HL-60 (cell line): ENCODE measurements at places on chromosomes 3 and 15.
A peak's percentile ranks its signal among the peaks of the same experiment; 100 is the strongest.

DNA sequence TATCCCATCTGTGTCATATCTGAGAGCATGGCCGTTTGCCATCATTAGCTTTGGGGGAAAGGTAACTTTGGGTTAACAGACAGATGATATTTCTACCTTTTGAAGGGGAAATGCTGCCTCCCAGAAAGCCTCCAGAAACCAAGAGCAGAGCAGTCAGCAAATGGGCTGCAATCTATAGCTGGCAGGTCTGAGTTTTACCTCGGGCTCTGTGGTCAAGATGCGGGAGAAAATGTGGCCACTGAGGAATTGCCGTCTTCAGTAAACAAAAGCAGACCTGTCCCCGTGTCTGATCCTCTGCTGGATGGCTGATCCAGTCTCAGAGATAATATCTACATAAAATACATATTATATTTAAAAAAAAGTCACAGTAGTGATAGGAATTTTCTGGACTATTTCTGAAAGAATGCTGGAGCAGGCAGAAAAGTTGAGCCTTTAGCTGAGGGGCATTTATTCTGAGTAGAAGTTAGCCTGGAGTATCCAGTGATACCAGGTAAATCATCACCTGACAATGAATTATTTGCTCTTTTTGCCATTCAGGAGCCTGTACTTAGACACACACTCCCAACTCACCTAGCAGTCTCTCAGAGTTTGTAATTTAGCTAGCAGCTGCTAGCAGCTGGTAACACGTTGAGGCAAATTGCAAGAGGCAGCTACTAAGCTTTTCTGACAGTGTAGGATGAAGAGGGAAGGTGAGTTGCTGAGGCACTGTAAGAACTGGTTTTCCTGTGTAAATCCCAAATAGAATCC is 285.3 kb upstream of the RARB start:
- DNase-seq, result no peak

DNA sequence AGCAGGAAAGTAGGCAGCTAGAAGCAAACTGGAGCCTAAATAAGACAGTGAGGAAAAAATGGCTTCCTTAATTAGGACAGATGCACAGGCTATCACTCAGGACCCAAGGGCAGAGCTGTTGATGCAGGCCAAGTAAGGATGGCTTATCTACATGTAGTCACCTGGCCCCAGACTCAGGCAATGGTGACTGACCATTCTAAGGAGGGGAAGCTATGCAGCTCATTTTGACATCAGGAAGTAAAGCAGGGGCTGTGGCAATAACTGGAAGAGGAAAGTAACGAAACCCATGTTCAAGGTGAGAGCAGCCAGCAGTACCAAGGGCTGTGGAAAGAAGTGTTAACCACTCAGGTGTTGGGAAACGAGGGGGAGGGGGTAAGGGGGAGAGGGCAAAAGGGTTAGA is 16.2 kb downstream of the ACAD11 start:
- no peak for DNase-seq

DNA sequence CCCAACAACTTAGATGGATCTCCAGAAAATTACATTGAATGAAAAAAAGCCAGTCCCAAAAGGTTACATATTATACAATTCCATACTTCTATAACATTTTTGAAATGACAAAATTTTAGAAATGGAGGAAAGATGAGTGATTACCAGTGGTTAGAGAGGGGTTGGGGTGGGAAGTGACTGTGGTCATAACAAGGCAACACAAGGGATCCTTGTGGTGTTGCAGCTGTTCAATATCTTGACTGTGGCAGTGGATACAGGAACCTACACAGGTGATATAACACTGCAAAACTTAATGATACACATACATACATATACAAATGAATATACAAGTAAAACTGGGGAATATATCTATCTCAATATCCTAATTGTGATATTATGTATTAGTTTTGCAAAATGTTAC is 9.6 kb downstream of the GOLGB1 start:
- no peak for DNase-seq

DNA sequence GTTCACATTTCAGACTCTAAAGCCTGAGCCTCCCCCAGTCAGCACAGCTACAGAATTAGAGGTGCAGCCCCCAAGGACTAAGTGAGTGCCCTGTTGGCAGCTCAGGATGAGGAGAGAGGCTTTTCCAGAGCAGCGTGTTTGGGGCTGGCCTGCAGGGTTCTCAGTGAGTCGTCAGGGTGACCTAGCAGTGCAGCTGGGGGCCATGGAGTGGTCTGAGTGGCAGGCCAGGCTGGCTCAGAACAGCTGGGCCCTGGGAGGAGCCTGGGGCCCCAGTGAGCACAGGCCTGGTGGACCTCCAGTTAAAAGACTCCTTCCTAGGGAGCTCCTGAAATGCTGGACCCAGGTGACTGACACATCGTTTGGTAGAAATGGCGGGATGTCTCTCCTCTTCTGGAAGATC is 108.3 kb downstream of the SLC49A4 start:
- no peak for DNase-seq

- DNase-seq, result peak; percentile 85
These were observed 27.0 kb downstream of the TM2D3 start for GRCh38 chr15:101625184-101625583.

GRCh38 chr15:48477795-48478360 is 146.6 kb downstream of the DUT start:
- no peak for DNase-seq

GRCh38 chr3:5084224-5084623 is 37.9 kb upstream of the ARL8B start:
- no peak for DNase-seq

DNA sequence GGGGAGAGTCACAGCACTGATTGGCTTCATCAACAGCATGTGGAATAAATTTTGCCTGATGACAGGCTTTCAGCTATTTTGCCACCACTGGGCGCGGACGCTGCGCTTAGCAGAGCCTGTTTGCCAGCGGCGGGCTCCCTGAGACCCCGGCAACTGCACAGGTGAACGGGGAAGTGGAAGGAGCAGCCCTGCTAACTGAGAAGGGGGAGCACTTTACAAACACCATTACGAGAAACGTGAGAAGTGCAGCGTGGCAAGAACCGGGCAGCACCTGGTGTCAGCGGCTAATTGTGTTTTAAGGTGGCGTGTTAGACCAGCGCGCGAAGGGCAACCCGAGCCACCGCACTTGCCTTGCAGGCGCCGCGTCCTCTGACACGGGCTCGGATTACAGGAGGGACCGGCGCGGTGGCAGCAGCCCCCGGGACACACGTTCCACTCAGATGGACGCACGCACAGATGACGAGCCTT is 307.8 kb upstream of the ARRDC4 start:
- DNase-seq, result peak; percentile 9

DNA sequence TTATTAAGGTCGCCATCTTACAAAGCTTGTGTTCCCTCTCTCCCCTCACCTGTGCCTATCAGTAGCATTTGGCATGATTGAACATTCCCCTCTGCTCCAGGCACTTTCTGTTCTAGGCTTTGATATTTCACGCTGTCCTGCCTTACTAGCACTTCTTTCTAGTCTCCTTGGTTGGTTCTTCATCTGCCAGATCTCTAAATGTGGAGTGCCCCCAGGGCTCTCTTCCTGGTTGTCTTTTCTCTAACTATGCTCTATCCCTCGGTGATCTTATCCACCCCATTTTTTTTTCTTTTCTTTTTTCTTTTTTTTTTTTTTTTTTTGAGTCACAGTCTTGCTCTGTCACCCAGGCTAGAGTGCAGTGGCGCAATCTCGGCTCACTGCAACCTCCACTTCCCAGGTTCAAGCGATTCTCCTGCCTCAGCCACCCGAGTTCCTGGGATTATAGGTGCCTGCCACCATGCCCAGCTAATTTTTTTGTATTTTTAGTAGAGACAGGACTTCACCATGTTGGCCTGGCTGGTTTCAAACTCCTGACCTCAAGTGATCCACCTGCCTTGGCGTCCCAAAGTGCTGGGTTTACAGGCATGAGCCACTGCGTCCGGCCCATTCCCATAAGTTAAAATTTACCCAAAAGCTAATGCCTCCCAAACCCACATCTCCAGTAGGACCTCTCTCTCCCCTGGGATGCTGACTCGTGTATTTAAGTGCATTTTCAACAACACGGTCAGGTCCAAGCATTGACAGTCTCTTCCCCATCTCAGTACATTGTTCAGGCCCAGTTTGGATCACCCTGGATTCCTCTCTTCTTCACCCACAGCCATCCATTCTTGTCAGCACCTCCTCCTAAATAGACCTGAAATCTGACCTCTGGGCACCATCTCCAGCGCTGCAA is 5.2 kb downstream of the NUSAP1 start:
- DNase-seq, result no peak

DNA sequence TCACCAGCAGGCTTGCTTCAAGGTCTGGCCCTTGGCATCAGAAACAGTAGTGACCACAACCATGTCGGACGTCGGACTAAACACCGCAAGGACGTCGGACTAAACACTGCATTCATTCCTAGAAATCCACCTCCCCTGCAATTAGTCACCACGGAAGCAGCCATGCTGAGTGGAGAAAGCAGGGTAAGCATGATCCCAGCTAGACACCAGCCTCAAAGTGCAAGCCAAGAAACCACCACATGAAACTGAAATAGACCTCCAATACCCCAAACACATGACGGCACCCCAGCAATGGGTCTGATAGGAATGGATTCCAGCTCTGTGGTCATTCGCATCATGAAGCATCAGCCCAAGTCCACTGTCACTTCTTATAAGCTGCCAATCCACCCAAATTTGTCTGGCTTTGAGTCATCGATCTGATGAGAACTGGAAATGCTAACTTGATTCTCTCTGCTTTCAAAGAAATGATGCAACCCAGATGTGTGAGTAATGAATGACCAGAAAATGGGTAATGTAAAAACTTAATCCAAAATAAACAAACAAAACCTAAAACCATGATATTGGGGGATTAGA is 348.3 kb upstream of the TMCO5A start:
- no peak for DNase-seq

GRCh38 chr3:120457827-120458226 is 7.0 kb upstream of the FSTL1 start:
- no peak for DNase-seq

- no peak for DNase-seq
These were observed 17.7 kb upstream of the FGD5 start for GRCh38 chr3:14801031-14801430.

DNA sequence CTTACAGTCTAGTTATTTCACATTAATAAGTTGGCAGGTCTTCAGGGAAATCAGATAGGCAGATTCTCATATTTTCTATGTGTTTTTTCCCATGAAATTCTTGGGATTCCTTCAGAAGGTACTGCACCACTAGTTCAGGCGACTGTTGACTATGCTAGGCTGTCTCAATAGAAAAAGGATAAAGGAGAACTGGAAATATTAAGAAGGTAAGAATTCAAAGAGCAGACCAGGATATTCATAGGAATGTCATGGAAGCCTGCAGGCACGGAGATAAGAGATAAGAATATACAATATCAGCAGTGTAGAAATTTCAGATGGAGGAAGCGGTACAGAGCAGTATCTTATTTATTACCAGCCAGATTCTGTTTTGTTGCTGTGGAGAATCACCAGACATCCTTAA is 432.1 kb upstream of the MDFIC2 start:
- DNase-seq, result no peak

- no peak for DNase-seq
These were observed 270.2 kb downstream of the ROBO1 start for GRCh38 chr3:79497447-79498111.

DNA sequence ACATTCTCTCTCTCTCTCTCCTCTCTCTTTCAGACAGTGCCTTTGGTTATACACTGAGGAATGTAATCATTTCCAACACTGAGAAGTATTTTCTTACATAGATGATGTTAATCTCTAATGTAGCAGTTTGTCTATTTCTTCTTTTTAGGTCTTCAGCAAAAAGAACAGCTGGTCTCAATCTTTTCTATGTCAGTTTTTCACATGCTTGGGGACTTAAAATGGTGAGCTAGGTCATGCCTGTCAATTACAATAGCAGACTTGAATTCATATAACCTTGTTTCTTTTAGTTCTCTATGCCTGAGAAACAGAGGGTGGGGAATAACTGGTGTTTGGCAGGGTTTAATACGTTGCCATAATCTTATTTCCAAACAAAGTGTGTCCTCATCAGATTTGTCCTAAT is 786.2 kb downstream of the SQOR start:
- no peak for DNase-seq

DNA sequence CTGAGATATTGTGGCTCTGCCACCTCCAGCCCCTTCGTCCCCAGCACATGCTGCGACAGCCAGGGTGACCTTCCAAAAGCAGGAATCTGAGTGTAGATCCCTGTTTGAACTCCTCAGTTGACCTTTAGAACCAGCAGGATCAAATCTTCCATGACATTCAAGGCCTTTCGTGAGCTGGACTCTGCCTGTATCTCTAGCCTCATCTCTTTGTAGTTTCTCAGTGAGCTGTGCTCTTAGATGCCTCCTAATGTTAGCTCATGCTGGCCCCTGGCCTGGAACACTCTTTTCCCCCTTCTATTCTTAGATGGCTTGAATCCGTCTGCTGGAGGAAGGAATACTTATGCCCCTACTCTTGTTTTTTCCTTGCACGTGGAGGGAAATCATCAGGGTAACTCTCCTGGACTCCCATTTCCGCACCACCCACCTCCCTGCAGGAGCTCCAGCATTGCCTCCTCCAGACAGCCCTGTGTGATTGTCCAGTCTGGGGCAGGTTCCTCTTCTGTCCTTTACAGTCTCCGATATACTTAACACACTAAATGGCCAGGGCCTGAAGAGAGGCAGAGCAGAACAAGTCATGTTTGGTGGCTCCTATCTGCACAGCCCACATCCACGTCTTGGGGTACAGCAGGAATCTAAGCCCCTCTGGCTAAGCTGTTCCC is 26.7 kb upstream of the CHRNB4 start:
- DNase-seq, result no peak

DNA sequence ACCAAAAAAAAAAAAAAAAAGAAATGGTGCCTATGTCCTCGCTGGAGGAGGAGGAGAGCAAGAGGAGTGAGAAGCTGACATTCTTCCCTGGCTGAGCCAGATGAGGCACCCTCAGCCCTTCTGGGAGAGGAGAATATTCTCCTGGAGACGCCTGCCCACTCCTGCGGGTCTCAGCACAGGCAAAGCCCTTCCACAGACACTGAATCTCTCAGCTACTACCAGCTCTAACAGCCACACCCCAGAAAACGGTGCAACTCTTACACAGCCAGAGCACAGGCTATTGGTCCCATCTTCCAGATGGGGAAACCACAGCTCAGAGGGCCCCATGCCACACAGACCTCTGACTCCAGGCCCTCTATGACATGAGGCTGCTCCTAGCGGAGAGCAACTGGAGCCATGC is 5.7 kb downstream of the RASL12 start:
- DNase-seq, result no peak

DNA sequence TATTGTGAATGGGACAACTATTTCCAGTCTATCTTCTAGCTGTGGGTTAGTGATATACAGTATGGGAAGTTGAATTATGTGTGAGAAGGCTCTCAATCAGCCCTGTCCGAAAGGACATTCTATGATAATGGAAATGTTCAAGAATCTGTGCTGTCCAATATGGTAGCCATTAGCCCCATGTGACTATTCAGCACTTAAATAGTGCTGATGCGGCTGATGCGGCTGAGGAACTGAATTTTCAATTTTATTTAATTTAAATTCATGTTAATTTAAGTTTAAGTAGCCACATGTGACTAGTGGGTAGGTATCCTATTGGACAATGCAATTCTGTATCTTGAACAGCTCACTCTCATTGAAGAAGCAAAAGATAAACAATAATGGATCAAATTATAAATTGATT is 98.5 kb downstream of the MYLK start:
- DNase-seq, result no peak
